Mucosa of descending colon (tissue), 3 donors: ENCODE measurements at places on chromosomes 3 and 15. TPM values are rescaled to one million over a fixed set of nuclear protein-coding genes. Genes with fewer than 3 reads are reported as not detected.
A peak's percentile ranks its signal among the peaks of the same experiment; 100 is the strongest.

SPINK8 gene
- total RNA-seq, result not detected

PLCL2 gene
- total RNA-seq, result 35.0 TPM

ATP13A5 gene
- total RNA-seq, result 0.35 TPM

RBP2 gene
- total RNA-seq, result 0.76 TPM

CXCR6 gene
- 1.7 TPM for total RNA-seq

- no peak for DNase-seq
Observed at GRCh38 chr3:23068016-23068728, 135.0 kb upstream of the UBE2E2 start.

- no peak for DNase-seq
Observed at GRCh38 chr3:182843478-182843877, 50.2 kb downstream of the ATP11B start.

GRCh38 chr3:195139091-195139875 is 131.7 kb downstream of the XXYLT1 start:
- no peak for DNase-seq

DNA sequence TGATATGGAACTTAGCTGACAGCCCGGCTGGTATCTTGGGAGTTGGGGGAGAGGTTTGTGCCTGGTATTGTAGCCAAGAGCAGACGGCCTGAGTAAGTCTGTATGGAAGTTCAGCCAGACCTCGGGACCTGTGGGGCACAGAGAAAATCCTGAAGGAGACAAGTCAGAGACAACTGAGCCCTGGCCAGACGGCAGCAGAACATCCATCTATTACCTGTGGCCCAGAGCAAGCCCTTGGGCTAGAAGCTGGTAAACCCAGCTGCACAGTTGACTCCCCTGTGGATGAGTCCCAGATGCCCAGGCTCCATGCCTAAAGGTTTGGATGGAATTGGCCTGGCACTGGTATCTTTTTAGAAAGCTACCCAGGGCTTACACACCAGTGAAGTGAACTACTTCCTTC is 70.4 kb upstream of the DLG1 start:
- no peak for DNase-seq

DNA sequence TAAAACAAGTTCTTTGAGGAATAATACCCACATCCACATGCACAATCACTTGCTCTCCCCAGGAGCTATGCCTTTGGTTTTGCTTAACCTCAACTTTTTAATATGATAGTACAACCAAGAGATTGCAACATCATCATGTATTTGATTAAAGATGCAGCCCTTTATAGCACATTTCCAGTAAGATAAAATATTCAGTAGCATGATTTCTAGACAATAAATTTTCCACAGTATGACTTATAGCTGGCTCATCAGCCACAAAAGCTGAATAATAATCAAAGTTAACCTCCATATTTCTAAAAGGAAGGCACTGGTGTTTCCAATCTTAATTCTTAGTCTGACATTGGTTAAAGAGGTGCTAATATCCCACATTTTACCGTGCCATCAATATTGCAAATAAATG is 622.5 kb downstream of the TBL1XR1 start:
- DNase-seq, result no peak

DNA sequence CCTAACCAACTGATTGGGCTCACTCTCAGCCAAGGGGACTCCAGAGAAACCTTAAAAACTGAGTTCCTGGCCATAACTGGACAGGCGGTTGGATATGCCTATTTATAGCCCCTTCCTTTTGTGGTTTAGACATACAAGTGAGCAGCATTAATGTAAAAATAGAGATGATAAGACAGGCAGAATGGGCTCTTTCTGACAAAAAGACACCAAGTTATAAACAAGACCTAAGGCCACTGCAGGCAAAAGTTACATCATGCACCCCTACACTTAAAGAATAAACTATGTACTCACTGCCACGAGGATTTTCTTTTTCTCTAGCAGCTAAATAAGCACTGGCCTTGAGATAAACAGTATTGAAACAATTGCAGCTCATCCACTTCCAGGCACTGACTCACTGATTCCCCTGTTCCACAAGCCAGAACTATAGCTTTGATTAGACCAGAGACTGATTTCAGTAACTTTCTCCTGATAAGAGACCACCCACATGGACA is 30.1 kb downstream of the SUCNR1 start:
- DNase-seq, result no peak

GRCh38 chr3:107213044-107213669 is 164.1 kb upstream of the CCDC54 start:
- DNase-seq, result no peak

GRCh38 chr15:71349336-71349735 is 234.1 kb downstream of the THSD4 start:
- DNase-seq, result no peak

DNA sequence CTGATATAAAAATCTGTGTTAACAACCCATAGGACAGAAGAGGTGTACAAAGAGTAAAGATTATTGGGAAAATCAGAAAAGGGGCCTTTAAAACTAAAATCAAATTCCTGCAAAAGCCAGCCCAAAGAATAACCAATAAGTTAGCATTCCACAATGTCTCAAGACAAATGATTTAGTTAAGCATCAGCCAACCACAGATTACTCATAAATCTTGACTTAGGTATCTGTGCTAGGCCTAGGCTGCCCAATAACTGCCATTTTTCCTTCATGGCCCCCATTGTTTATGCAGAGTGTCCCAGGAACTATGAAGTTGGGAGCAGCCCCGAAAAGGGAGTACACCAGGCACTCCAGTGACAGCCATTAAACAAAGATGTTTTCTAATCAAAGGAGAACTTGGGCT is 7.4 kb downstream of the TRANK1 start:
- DNase-seq, result no peak

DNA sequence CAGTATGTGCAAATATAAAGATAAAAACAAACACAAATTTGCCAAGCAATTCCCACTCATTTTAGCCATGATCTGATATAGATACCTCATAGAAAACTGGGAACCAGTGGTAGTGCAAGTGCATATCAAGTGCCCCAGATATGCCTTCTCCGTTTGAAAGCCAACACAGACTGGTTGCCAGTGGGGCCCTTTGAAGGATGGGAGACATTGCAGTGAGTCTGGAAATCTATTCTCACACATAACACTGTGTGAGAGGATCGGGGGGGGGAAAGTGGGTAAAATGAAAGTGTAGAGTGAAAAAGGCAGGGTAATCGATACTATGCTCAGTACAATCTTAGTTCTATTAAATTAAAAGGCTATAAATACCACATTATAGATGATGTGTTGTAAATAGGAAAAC is 83.0 kb downstream of the CBLB start:
- no peak for DNase-seq

DNA sequence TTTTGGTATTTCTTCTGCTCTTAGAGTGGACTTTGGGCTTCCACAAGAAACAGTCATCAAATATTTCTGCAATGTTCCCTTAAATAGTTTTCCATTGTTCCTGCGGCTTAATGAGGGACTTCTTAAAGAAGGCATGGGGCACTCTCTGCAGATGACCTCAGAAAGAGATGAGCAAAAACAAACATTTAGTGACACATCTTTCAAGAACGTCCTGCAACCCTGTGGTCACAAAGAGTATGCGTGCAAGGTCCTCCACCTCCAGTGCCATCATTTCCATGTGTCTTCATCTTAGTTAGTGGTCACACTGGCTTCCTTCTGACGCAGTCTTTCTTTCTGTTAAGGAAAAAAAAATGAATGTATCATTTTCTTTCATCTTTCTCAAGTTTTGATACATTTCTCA is 56.2 kb downstream of the GREM1 start:
- no peak for DNase-seq

GRCh38 chr3:38740537-38740936 is 75.5 kb downstream of the SCN10A start:
- DNase-seq, result no peak

GRCh38 chr15:74873036-74873755 is at the start of gene SCAMP2:
Gene SCAMP2 (minus strand): TSS chr15:74873365. CDS start chr15:74873255, 110 bp downstream.
- peak; percentile 98 for DNase-seq

- DNase-seq, result no peak
Observed at GRCh38 chr3:105448338-105448982, 81.8 kb downstream of the ALCAM start.

DNA sequence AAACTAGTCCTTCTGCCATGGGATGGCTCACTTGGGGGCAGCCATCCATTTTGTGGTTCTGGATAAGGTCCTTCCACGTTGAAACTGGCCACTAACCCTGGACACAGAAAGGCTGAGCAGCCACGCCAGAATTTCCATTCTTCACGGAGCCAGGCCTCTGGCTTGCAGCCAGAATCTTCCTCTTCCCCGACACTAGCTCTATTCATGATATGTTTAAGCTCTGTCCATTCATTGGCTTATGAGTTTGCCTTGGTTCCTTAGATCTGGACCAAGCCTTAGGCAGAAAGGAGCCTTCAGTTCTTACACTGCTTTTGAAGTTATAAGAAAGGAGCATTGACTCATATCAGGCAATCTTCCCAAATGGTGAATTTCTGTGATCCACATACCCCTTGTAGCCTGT is 288.4 kb upstream of the GOLGA6L4 start:
- DNase-seq, result no peak

DNA sequence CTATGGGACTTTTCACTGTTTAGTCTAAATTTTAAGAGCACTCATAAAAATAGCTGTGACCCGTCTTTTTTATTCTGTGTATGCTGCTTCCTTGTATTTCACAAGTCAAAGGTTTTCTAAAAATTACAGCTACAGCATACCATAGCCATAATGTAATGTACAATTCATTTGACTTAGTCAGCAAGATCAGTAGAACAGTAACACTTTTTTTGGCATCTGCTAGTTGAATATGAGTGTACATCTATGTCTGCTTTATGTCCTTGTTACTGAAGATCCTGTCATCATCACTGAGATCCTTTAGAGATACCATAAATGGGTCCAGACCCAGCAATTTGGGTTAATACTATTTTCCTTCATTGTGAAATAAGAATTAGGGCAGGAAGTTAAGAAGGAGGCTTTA is 42.2 kb downstream of the CMSS1 start:
- DNase-seq, result no peak
